NCI-H1092 (cell line): ENCODE measurements at places on chromosomes 5 and 9.
A peak's percentile ranks its signal among the peaks of the same experiment; 100 is the strongest.

DNA sequence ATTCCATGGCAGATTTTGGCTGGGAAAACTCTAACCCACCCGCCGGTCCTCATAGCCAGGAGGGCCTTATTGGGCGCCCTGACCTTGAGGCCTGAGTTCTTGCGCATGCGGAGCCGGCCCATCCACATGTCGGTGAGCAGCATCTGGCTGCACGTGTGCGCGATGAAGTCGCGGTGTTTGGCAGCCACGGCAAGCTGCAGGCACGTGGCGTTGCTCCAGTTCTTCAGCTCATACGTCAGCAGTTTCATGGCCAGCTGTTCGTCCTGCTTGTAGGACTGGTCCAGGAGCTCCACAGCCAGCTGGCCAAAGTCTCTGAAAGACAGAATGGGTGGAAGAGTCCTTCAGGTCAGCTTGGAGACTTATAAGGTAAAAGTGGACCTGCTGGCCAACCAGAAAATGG, 204.3 kb upstream of the KLF9 start:
- DNase-seq = no peak

DNA sequence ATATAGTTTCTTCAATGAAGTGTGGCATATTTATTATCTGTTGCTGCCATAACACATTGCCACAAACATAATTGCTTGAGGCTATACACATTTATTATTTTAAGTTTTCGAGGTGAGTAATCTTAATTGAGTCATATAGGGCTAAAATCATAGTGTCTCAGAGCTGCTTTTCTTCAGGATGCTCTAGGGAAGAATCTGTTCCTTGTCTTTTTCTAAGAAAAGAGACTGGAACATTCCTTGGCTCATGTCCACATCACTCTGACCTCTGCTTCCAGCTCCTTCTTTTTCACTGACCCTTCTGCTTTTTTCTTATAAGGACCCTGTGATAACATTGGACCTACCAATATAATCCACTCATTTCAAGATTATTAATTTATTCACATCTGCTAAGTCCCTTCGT, 632.4 kb upstream of the TYRP1 start:
- DNase-seq = no peak

GRCh38 chr9:128818839-128819715, 777 bp downstream of the ENDOG start:
- DNase-seq = peak; percentile 18

- no peak for DNase-seq
Observed at GRCh38 chr5:59097712-59098111, 514.8 kb downstream of the RAB3C start.

DNA sequence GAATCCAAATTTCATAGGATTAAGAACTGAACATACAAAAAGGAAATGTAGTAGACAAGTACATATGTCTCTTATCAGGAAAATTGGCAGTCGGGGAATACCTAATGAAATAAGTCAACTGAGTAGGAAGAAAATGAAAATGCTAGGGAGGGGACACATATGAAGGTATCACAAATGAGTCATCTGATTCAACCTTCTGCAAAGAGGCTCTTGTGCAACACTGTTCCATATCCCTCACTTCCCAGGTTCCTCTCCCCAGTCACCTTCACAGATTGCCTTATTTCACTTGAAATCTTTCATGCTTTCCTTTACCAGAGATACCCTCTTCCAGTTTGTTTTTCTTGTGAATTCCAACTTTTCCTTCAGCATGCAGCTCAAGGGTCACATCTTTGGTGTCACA, 139.0 kb downstream of the RFX3 start:
- no peak for DNase-seq

DNA sequence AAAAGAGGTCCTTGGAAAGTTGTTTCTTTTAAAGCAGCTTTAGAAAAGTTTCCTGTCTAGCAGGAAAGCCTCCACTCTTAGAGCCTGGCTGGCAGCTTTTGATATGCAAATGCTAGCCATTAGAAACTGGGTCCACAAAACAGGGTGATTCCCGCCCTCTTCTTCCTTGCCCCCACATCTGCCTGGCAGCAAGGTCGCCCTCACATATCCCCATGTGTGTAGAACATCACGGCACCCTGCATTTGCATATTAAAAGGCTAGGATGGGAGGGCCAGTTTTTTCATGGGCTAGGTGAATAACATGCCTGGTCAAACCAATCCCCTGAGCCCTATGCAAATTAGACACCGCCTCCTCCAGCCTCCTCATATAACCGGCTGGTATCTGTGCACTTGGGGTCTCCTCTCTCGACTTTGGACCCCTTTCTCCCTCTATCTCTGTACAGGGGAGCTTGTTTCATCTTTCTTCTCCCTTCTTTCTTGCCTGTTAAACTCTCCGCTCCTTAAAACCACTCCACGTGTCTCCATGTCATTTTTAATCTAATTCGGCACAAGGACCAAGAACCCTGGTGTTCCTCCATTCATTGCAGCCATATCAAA, 426.8 kb upstream of the CTNND2 start:
- DNase-seq = no peak

DNA sequence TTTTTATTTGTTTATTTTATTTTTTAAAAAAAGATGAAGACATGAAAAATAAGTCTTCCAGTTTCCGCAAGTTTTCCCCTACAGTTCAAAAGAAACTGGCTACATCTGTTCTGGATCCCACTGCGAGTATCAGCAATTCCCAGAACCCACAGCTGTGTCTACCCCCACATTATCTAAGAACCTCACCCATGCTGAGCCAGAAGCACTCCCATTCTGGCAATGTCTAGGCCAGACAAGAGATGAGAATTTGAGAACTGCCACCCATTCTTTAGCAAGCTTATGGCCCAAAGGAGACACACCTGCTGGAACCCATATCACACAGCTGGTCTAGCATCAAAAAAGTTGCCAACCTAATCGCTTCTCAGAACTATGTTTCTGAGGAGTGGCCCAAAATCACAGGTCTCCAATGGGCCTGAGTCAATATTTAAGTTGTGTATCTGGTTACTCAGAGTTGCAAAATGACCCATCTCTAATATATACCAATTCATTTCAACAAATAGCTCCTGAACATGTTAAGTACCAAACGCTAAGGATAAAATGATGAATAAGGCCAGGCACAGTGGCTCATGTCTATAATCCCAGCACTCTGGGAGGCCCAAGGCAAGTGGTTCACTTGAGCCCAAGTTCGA, 27.1 kb downstream of the MTMR12 start:
- no peak for DNase-seq

DNA sequence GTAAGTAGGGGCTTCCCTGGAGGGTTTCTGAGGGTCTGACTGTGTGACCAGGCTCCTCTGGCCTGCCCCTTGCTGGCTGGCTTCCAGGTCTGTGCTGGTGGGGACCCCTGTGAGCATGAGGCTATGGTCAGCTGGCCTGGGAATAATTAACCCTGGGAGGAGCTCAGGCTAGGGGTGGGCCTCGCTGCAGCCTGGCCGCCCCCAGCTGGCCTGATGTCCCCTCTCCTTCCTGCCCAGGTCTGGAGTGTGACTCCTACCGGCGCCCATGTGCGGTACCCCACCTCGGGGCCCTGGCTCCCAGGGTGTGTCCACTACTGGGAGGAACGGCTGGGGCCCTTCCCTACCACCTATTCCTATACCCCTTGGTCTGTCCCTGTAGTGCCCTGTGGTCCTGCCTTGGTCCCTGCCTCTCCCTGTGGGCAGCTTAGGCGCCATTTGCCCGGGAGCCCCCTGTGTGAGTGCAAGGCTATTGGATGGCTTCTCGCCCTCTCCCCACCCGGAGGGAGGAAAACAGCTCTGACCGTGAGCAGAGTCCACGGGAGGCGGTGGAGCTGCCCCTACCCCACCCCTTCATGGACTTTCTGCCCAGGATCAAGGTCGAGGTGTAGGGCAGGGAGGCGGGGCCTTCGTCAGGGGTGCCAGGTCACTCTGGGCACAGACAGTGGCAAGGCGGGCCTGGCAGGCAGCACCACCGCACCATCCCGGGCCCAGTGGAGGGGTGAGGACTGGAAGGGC, 9.4 kb downstream of the RXRA start:
- no peak for DNase-seq

GRCh38 chr5:33588654-33589372, 148.0 kb downstream of the TARS1 start:
- no peak for DNase-seq

- DNase-seq = no peak
Observed at GRCh38 chr5:158276692-158277091, 417.7 kb upstream of the CLINT1 start.

GRCh38 chr9:95167998-95168397, 149.5 kb downstream of the FANCC start:
- DNase-seq = peak; percentile 45

GRCh38 chr5:171697221-171698102, 88.2 kb upstream of the SMIM23 start:
- DNase-seq = no peak

DNA sequence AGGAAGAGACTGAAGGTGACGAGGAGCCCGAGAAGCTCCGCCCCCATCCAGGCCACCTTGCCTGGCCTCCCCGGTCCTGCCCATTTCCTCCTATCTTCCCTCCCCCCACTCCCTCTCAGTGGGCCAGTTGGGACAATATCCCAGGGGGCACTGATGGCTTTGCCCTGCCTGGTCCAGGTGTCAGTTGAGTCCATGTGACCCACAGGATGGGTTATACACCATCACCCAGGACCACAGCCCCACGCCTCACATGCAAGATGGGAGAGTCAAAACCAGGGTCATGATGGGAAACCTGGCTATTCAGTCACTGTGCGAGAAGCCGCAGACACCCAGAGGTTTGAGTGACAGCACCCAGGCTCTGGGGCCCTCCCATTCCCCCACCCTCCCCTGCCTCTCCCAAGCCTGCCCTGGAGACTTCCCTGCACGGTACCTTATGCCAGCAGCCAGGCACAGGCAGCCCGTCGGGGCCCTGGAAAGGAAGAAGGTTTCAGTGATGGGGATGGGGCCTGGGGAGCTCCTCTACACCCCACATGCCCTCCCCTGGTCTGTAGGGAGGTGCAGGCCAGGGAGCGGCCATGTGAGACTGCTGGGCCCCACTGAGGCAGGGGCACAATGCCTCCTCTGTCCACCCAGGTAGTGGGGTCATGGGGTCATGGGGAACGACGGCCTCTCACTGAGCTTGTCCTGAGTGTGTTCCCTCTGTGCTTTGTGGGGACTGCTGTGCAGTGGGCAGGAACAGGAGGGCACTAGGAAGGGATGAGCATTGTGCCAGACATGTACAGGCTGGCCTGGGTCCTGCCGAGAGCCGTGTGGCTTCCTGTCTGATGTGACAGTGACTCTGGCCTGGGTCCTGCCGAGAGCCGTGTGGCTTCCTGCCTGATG, 6.3 kb upstream of the PHYKPL start:
- DNase-seq = no peak

- DNase-seq = no peak
Observed at GRCh38 chr9:25648116-25648515, 30.1 kb downstream of the TUSC1 start.

DNA sequence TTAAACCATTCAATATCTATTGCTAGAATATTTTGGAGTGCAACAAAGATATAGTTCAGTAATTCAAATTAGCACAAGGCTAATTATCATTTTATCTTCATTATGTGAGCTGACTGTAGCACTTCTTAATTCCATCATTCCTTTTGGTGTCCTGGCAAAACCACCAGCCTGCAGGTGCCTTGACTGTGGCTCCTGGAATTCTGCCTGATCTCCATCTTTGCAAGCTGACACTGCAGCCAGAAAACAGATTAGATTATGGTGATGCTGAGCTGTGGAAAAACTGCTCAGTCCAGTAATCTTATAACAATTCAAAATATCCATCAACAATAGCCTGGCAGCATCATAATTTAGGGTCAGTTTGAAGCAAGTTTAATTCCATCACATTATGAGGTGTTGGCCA, 919.5 kb downstream of the DTWD2 start:
- no peak for DNase-seq

DNA sequence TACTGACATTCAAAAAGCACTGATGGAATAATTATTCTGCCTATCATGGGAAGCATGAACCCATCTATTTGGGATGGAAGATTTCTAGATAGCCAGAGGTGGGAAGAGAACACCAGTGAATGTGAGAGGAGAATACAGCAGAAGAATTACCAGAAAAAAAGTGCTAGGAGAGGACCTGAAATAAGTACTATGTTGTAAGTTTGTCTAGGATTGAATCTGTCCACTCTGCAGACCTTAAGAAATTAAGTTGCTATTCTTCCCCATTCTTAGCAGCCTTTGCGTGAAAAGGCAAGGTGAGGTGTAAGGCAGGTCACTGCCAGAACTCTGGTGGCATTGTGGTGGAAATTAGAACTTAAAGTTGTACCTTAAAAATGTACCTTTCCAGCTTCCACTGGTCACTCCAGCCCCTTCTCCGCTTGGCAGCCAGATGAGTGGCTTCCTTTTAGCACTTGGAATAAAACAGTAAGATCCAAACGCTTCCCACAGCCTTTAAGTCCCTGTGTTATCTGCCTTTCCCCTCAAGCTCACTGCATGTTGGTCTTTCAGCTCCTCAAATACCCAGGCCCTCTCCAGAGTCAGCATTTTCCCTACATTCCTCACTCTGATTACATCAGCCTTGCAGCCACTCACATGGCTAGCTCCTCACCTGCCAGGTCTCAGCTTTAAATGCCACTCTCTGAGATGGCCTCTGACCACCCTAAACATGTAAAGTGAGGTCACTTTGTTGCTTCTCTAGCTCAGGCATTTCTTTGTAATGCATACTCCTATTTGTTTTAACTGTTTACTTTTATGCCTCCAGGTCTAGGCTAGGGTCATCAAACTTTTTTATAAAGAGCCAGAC, 253.0 kb downstream of the EPB41L4A start:
- no peak for DNase-seq

- DNase-seq = no peak
Observed at GRCh38 chr5:172321593-172321992, 38.0 kb upstream of the UBTD2 start.

DNA sequence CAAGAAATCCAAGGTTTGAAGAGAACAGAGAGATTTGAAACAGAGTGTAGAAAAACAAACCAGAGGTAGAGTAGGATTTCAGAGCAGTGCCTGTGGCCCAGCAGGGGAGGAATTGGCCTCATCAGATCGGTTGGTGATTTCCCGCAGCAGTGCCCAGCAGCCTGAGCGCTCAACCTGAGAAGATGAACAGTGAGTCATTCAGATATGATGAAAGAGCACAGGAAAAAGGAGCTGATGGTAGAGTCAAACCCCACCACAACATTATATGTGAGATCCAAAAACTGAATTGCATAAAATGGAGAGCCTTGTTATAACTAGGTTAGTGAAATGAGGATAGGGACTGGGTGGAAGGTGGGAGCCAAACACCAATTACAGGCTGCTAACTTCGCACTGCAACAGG, 248.9 kb downstream of the PIK3R1 start:
- DNase-seq = no peak

DNA sequence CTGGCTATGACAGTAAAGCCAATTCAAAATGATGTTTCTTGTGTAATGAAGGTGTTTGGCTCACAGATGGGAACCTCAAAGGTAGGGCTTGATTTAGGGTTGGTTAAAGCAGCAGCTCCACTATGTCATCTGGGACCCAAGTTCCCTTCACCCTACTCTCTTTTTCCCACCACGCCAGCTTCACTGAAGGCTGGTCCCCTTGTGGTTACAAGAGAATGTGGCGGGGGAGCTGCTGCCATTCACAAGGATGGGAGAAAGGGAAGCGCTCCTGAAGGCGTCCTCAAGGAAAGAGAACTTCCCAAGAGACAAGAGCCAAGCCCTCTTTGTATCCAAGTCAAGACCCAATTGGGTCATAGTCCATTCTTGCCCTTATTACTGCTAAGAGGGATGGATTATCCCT, 72.7 kb downstream of the NTRK2 start:
- no peak for DNase-seq

GRCh38 chr9:76200315-76200714, 193.9 kb downstream of the RFK start:
- no peak for DNase-seq

- DNase-seq = no peak
Observed at GRCh38 chr9:36092509-36093215, 43.9 kb upstream of the GLIPR2 start.
